Activated naive CD8-positive, alpha-beta T cell treated with anti-CD3 and anti-CD28 coated beads for 36 hours (primary cell): ENCODE measurements at places on chromosomes 7 and 10. TPM values are rescaled to one million over a fixed set of nuclear protein-coding genes. Genes with fewer than 3 reads are reported as not detected.

GRCh38 chr10:121664671-121665070 lies 66.4 kb upstream of the FGFR2 start:
- no peaks in the 10 kb centered on the region for H3K4me1 ChIP-seq
- DNase-seq: no peak
- no peaks in the 10 kb centered on the region for H3K36me3 ChIP-seq
- no peak overlapping the region for H3K4me3 ChIP-seq
- no peak overlapping the region for H3K27ac ChIP-seq

- no peak for DNase-seq
- no peaks in the 10 kb centered on the region for H3K36me3 ChIP-seq
These were observed 227.7 kb upstream of the TEX47 start for GRCh38 chr7:89023206-89023605.

GRCh38 chr10:129156406-129156805 lies 310.6 kb upstream of the MGMT start:
- peaks cover 5% of the 10 kb centered on the region for H3K27me3 ChIP-seq
- no peak for DNase-seq
- H3K36me3 ChIP-seq: peaks cover 2% of the 10 kb centered on the region
- no peak overlapping the region for H3K27ac ChIP-seq

- no peak overlapping the region for H3K4me3 ChIP-seq
- peaks cover 3% of the 10 kb centered on the region for H3K27me3 ChIP-seq
- peaks cover 4% of the 10 kb centered on the region for H3K4me1 ChIP-seq
- no peak for DNase-seq
- H3K27ac ChIP-seq: no peak overlapping the region
These were observed 45.0 kb downstream of the MRC1 start for GRCh38 chr10:17854044-17854652.

DNA sequence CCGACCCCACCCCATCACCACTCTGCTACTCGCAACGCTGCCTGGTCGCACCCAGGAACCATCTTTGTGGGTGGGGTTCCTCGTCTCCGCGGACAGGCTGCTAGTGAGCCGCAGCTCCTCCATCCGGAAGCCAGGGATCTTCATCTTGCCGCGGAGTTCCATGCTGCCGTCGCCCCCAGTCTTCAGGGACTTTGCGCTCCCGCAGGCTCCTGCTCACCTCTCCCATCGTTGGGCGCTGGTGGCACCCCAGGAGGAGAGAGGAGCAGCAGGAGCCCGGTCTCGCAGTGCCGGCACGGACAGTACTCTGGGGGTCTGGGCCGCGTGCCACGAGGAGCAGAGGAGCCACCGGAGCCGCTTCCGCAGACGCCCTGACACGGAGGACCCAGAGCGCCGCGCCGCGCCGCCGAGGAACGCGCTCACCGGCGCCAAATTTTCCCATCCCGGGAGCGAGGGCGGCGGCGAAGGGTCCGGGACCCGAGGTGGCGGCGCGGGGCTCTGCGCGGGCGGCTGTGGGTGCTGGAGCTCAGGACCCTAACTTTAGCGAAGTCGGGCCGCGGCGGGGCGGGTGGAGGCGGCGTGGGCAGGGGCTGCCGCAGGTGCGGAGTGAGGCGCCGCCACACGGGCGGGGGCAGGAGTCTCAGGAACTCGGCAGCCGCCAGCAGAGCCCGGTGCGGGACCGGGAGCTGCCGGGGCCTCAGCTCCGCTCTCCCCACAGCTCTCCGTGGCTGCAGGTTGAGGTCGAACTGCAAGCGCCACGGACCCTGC lies 750.1 kb upstream of the SORCS1 start:
- DNase-seq: no peak
- H3K27ac ChIP-seq: no peak overlapping the region
- H3K4me3 ChIP-seq: no peak overlapping the region
- no peaks in the 10 kb centered on the region for H3K4me1 ChIP-seq

DNA sequence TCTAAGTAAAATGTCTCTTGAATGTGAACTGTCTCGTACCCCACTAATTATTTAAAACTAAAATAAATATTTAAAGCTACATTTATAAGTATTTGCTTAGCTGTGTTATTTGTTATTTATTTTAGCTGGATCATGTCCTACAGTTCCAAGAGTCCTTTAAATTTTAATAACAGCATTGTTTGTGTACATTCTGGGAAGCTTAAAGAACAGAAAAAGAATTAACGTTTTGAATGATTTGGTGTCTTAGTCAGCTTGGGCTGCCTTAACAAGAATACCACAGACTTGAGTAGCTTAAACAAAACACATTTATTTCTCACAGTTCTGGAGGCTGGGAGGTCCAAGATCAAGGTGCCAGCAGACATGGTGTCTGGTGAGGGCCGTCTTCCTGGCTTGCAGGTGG lies 107.4 kb downstream of the ITIH5 start:
- no peak for DNase-seq
- H3K27ac ChIP-seq: no peak overlapping the region
- H3K4me1 ChIP-seq: no peaks in the 10 kb centered on the region
- H3K36me3 ChIP-seq: no peaks in the 10 kb centered on the region
- H3K4me3 ChIP-seq: no peak overlapping the region

- H3K27ac ChIP-seq: no peak overlapping the region
- H3K4me1 ChIP-seq: no peaks in the 10 kb centered on the region
- H3K36me3 ChIP-seq: no peaks in the 10 kb centered on the region
- no peaks in the 10 kb centered on the region for H3K27me3 ChIP-seq
- no peak overlapping the region for H3K4me3 ChIP-seq
These were observed 206.9 kb downstream of the CREB5 start for GRCh38 chr7:28619256-28619655.

Gene ERV3-1
- total RNA-seq: 6.1 TPM

Gene ITGB8
- not detected for total RNA-seq

Gene HOXA9
- not detected for total RNA-seq

Gene LRGUK
- total RNA-seq: not detected

Gene CDHR3
- total RNA-seq: not detected

Gene NPSR1
- not detected for total RNA-seq

Gene PDGFA
- total RNA-seq: 4.1 TPM
